Thoracic aorta (tissue), 2 donors: ENCODE measurements at places on chromosomes 2 and 18. TPM values are rescaled to one million over a fixed set of nuclear protein-coding genes. Genes with fewer than 3 reads are reported as not detected.

DNA sequence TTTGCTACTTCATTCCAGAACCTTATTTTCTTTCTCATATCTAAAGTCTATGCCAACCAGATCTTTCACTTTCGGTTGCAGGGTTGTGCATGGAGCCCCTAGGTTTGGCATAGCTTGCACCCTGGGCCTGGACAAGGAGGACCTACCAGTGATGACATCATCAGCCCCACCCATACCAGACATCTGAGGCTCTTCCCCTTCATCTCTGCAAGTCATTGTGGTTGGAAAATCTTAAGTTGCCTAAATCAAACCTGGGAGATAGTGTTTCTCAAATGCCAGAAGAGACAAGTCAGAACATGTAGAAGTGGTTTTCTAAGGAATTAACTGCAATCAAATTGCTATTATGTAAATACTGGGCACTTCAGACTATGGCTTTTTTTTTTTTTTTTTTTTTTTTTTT is 363.3 kb downstream of the ZNF516 start:
- DNase-seq, result no peak
- no peaks in the 10 kb centered on the region for H3K4me1 ChIP-seq
- no peaks in the 10 kb centered on the region for H3K36me3 ChIP-seq
- no peak overlapping the region for H3K27ac ChIP-seq
- H3K4me3 ChIP-seq, result no peak overlapping the region

DNA sequence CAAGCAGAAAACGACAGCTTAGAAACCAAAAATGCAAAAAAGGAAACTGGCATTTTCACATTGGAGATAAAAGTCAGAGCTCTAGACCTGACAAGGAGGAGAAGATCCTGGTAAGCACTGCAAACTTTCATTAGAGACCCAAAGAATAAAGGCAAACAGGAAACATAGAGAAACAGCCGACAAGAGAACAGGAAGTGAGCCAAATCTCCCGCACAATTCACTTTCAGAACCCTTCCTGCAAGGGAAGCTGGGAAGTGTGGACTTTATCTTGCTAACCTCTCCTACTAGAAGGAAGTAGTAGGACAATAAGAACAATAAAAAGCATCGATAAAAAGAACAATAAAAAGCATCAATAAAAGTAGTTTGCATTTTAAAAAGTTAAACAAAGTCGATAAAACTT is 417.8 kb upstream of the SPHKAP start:
- H3K4me3 ChIP-seq, result no peak overlapping the region
- H3K36me3 ChIP-seq, result no peaks in the 10 kb centered on the region
- H3K27ac ChIP-seq, result no peak overlapping the region

The SERPINB3 gene
- total RNA-seq, result not detected

GRCh38 chr2:28413152-28413898 is 20.7 kb downstream of the FOSL2 start:
- no peak for DNase-seq
- no peak overlapping the region for H3K4me3 ChIP-seq
- no peak overlapping the region for H3K27ac ChIP-seq
- peaks cover 83% of the 10 kb centered on the region for H3K36me3 ChIP-seq
- peaks cover 59% of the 10 kb centered on the region for H3K4me1 ChIP-seq

GRCh38 chr18:32911660-32912284 is 138.9 kb upstream of the KLHL14 start:
- H3K27me3 ChIP-seq, result no peaks in the 10 kb centered on the region
- H3K27ac ChIP-seq, result no peak overlapping the region
- DNase-seq, result no peak
- H3K4me3 ChIP-seq, result no peak overlapping the region
- H3K36me3 ChIP-seq, result no peaks in the 10 kb centered on the region

DNA sequence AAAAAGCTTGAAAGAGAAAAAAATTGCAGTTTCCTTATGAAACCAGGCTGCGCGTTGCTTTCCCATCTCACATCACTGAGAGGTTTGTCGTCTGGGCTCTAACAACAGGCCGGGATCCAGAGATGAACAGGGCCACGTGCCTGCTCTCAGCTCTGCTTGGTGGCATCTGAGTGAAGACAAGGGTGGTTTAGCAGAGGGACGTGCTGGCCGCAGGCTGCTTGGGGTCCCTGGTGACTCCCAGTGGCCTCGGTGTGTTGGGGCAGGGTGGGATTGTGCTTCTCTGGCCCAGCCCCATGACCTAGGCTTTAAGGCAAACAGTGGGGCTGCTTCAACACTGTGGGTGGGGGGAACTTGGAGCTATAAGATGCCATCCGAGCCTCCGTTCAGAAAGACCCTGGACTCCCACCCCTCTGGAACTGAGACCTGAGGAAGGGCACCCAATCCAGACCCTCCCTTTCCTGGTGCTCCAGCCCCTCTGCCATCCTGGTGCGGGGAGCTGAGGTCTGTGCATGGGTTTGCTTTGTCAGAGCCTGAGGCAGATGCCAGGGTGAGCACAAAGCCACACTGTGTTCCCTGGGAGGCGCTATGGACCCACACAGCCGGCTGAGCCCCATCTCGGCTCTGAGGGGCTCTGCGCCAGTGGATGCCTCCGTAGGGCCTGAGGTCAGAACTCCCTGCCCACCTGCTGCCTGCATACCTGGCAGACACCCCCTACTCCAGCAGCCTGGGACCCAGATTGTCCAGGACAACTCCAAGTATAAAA is 18.4 kb upstream of the HPCAL1 start:
- H3K4me3 ChIP-seq, result no peak overlapping the region
- no peaks in the 10 kb centered on the region for H3K36me3 ChIP-seq
- H3K27ac ChIP-seq, result peak overlapping the region; percentile 79
- peaks cover 23% of the 10 kb centered on the region for H3K4me1 ChIP-seq
- no peaks in the 10 kb centered on the region for H3K27me3 ChIP-seq

- no peaks in the 10 kb centered on the region for H3K27me3 ChIP-seq
- no peaks in the 10 kb centered on the region for H3K4me1 ChIP-seq
- no peak for DNase-seq
- H3K4me3 ChIP-seq, result no peak overlapping the region
- peak overlapping the region; percentile 5 for H3K27ac ChIP-seq
- no peaks in the 10 kb centered on the region for H3K36me3 ChIP-seq
These were observed 31.1 kb downstream of the TOGARAM2 start for GRCh38 chr2:29012211-29012681.

- no peaks in the 10 kb centered on the region for H3K4me1 ChIP-seq
- no peak overlapping the region for H3K4me3 ChIP-seq
- no peak for DNase-seq
- no peaks in the 10 kb centered on the region for H3K27me3 ChIP-seq
- H3K27ac ChIP-seq, result no peak overlapping the region
These were observed 100.9 kb downstream of the AQP4 start for GRCh38 chr18:26764586-26764985.

DNA sequence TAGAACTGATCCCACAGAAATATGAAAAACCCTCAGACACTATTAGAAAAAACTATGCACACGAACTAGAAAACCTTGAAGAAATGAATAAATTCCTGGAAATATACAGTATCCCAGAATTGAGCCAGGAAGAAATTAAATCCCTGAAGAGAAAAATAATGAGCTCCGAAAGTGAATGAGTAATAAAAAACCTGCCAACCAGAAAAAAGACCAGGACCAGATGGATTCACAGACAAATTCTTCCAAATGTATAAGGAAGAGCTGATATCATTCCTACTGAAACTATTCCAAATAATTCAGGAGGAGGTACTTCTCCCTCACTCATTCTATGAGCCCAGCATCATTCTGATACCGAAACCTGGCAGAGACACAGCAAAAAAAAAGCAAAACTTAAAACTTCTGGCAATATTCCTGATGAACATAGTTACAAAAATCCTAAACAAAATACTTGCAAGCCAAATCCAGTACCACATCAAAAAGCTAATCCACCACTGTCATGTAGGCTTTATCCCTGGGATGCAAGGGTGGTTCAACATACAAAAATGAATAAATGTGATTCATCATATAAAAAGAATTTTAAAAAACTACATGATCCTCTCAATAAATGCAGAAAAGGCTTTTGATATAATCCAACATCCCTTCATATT is 1397.6 kb upstream of the DDX18 start:
- H3K36me3 ChIP-seq, result no peaks in the 10 kb centered on the region
- H3K27ac ChIP-seq, result no peak overlapping the region
- no peaks in the 10 kb centered on the region for H3K4me1 ChIP-seq
- no peak for DNase-seq

DNA sequence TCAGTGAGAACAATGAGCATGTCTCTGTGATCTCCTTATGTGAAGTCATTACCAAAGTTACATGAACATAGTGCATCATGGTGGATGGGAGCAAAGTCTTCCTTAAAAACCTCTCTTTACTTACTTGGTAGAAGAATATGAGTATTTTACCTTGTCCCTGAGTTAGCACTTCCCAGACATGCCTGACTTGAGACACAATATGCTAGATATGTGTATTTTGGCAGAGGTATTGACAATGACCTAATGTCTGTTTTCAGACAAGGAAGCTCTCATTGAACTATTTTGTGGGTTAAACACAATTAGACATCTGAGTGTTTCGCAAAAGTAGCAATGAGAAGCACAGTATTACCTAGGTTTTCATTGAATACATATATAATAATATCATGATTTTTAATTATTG is 99.1 kb upstream of the MC4R start:
- H3K4me3 ChIP-seq, result no peak overlapping the region
- H3K4me1 ChIP-seq, result no peaks in the 10 kb centered on the region
- H3K27ac ChIP-seq, result no peak overlapping the region
- H3K36me3 ChIP-seq, result no peaks in the 10 kb centered on the region
- no peak for DNase-seq

The TEX44 gene
- not detected for total RNA-seq

DNA sequence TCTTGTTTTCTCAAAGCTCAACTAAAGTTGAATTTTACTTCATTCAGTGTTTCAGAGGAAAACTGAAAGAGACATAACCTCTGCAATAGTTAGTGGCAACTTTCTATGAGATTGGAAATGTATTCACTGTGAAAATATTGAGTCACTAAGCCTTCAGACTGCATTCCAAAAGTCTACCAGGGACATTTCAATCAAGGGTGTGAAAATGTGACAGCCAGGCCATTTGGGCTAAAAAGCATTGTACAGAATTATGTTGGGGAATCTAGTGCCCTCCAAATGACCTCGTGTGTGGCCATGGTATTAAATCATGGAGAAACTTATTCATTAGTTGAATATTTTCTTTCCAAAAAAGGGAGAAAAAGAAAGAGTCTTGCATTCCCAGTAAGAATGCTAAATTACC is 251.9 kb downstream of the GRB14 start:
- H3K27me3 ChIP-seq, result no peaks in the 10 kb centered on the region
- H3K36me3 ChIP-seq, result no peaks in the 10 kb centered on the region

GRCh38 chr18:56804395-56804794 is 153.2 kb downstream of the WDR7 start:
- H3K4me3 ChIP-seq, result no peak overlapping the region
- H3K27ac ChIP-seq, result no peak overlapping the region
- no peak for DNase-seq

The NPPC gene
- total RNA-seq, result not detected

The ARMC9 gene
- 103 TPM for total RNA-seq
